ENCODE measurements at places on chromosomes 6 and 20.
A peak's percentile ranks its signal among the peaks of the same experiment; 100 is the strongest.

GRCh38 chr6:125787791-125788190 lies 3.0 kb upstream of the NCOA7 start:
- DNase-seq = no peak

GRCh38 chr20:35541118-35541782 lies 628 bp upstream of the ERGIC3 start:
- no peak for DNase-seq

GRCh38 chr6:118216751-118217150 lies 309.7 kb downstream of the SLC35F1 start:
- DNase-seq = no peak

DNA sequence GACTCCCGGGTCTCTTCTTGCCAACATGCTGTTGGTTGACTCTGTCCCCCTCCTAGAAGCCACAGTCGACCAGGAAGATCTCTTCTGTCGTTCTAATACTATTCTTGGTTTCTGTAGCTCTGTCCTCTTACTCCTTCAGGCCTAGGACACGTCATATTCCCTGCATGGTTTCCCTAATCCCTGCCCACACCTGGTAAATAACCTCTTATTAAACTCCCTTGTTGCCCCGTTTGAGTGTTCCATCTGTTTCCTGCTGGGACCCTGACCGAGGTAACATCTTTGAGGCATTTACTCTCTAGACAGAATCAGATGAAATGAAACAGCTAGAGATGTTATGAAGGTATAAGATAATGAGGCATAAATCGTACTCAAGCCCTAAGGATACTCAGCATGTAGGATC lies 68.1 kb downstream of the PLCB4 start:
- no peak for DNase-seq

- no peak for DNase-seq
Measured at GRCh38 chr6:168113226-168113625, 34.2 kb upstream of the FRMD1 start.

- DNase-seq = no peak
Measured at GRCh38 chr20:53658973-53659372, 65.3 kb upstream of the ZNF217 start.

DNA sequence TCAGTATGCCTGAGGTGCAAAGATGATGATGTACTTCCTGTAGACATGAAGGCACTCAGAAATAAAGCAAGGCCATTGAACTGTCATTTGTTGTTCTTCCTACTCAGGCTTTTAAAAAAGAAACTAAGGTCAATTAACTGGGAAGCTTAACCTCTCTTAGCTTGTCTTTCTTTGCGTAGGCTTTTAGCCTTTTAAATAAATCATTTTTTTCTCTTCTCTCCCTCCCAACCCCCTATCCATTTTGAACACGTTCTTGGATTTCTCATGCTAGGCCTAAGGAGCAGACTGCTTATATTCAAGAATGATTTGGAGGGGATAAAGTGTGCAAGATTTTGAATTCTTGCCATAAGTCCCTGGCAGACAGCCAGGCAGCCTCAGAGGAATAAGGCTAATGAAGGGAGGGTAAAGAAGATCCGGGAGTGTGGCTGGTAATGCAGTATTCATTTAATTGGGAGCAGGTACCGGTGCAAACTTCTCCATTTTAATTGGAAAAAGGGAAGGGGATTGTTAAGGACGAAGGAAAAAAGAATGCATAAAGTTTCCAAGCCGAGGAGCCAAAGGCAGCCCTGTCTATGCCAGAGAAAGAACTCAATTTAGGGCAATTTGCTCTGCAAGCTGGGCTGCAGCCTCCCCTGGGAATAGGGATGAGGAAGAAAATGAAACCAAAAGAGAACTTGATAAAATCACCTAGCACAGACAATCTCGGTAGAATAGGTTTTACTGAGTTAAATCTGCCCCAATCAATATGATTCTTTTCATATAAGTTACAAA lies 343.8 kb upstream of the MMS22L start:
- no peak for DNase-seq

- no peak for DNase-seq
Measured at GRCh38 chr6:16209539-16209938, 28.8 kb upstream of the GMPR start.

DNA sequence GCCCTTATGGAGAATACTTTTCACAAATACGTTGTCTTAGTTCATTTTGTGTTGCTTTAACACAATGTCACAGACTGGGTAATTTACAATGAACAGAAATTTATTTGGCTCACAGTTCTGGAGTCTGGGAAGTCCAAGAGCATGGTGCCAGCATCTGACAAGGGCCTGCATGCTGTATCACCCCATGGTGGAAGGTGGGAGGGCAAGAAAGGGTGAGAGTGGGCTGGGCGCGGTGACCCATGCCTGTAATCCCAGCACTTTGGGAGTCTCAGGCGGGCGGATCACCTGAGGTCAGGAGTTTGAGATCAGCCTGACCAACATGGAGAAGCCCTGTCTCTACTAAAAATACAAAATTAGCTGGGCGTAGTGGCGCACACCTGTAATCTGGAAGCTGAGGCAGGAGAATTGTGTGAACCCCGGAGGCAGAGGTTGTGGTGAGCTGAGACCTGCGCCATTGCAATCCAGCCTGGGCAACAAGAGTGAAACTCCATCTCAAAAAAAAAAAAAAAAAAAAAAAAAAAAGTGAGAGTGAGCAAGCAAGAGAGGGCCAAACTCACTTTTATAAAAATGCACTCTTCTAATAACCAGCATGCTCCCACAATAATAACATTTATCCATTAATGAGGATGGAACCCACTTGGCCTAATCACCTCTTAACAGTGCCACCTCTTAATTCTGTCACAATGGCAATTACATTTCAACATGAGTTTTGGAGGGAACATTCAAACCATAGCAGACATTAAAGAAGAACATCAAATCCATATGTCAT lies 36.1 kb downstream of the NCOA7 start:
- no peak for DNase-seq

GRCh38 chr6:33716379-33716778 lies 4.9 kb upstream of the UQCC2 start:
- DNase-seq = peak; percentile 66

DNA sequence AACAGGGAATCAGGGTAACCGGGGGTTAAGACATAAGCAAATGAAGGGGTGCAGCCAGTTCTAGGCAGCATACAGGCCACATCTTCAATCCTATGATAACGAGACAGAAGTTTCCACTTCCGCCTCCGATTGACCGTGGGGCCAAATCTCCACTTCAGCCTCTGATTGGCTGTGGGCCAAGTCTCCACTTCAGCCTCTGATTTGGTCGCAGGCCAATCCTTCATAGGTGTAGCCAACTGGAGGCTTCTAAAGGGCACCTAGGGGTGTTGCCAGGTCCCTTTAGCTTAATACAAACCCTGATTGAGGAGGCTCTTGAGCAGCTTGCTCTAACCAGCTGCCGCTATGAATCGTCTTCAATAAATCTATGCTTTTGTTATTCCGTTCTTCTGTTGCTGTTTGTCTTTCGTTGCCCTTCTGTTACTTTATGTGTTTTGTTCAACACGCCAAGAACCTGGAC lies 2.1 kb upstream of the ERGIC3 start:
- DNase-seq = no peak

GRCh38 chr20:1909097-1909496 lies 13.9 kb downstream of the SIRPA start:
- no peak for DNase-seq

GRCh38 chr6:40287296-40287850 lies 299.8 kb downstream of the LRFN2 start:
- DNase-seq = no peak

GRCh38 chr6:152976749-152977148 lies 6.1 kb downstream of the FBXO5 start:
- DNase-seq = no peak

- no peak for DNase-seq
Measured at GRCh38 chr6:38876475-38876874, 161.4 kb downstream of the DNAH8 start.

DNA sequence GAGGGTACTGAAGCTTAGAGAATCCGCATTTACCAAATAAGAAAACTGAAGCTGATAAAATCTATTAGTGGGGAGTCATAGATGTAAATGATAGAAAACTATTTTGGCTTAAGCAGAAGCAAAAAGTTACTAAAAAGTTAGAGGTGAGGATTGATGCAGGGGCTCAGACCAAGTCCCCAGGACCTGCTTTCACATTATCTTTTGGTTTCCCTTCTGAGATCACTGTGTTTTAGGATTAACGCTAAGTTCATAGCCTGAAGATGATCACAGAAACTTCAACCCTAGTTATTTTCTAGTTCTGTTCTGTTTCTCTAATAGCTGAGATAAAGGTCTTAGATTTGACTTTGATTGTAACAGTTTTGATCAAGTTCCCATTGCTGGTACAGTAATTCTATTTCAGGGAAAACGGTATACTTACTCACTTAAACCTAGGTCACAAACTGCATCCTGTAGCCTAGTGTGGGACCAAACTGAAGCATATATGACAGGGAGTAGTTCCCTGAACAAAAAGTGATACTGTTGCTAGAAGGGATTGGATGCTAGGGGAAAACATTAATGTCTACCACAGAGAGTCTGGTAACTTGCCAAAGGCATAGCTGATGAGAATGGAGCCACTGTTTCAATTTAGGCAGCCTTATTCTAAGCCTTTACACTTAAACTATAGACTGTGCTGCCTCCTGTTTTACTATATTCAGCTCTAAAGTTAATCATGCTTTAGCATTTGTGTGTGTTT lies 13.1 kb downstream of the CYB5R4 start:
- no peak for DNase-seq

DNA sequence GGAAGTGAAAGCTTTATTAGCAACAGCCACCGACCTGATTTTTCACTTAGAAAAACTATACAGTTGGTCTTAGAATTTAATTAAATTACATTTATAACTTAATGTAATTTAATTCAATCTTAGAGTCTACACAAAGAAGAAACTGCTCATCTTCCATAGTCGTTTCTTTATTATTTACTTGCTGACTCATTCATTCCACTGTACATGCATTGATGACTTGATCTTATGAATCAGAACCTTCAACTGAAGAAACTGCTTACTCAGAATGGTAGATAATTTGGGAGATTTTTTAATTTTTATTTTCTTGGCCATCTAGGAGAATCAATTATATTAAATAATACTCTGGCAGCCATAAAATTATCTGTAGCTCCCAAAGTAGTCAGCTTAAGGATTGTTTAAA lies 1021.6 kb upstream of the FLRT3 start:
- DNase-seq = no peak

DNA sequence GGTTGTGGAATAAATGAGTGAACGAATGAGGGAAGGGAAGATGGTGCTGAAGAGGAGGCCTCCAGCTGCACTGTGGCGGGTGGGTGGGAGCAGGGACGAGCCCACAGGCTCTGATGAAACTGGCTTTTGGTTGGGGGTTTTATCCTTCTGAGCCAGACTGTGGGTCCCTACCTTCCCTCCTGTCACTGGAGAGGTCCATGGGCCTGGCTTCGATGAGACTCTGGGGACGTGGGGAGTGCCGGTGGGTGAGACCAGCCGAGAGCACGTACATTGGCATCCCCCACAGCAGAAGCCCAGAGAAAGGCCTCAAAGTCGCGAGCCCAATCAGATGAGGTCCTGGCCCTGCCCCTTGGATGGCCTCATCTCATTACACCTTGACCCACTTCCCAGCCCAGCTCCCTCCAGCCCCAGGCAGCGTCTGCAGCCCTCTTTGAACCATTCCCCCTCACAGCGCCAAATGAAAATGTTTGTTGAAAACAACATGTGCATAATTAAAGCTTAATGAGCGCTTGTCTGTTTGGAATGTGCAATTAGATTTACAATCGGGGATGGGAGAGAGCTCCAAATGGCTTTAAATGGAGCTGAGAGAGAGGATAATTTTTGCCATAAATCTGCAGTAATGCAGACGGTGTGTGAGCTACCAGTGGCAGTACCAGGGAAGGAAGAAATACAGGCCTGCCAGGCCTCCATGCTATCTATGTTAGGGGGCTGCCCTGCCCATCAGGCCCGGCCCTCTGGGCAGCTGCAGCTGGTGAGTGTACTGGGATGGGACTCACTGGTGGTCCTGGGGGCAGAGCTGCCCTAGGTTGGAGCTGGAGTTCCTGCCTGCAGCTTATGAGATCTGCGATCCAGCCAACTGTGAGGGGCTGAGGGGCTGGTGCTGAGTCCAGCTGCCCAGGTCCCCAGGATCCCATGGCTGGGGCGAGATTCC lies 47.2 kb downstream of the TOX2 start:
- DNase-seq = no peak

DNA sequence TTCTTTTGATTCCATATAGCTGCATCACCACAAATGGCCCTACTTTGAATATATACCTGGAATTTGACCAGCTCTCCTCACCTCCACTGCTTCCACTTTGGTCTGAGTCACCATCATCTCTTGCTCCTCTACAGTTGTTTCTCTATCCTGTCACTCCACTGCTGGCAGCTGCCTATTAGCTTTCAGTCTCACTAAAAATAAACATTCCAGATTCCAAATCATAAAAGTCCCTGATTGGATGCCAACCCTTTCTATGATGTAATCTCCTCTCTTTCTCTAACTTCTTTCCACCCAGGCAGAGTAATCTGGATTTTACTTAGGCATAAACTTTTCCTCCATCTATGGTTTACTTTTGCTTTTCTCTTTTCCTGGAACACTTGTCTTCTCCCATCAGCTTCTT lies 49.1 kb downstream of the RFPL4B start:
- DNase-seq = peak; percentile 3

DNA sequence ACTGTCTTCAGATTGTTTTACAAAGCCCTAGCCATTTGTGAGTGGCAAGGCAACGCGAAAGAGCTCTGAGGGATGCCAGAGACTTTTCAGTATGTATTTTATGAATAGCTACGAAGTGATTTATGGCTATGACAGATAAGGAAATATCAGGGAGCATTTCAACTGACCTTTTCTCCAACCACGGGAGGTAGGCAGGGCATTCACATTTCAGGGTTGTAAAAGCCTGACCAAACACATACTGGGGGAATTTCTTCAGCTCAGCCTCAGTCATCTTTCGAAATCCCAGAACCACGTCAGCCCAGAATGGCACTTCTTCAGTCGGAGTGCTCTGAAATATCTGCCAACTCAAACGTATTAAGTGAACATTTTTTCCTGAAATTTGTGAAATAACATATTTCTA lies 10.8 kb downstream of the DDO start:
- no peak for DNase-seq

GRCh38 chr6:25866011-25866410 lies 8.0 kb downstream of the SLC17A3 start:
- DNase-seq = no peak

- DNase-seq = no peak
Measured at GRCh38 chr6:160974304-160974771, 17.2 kb upstream of the MAP3K4 start.

GRCh38 chr6:79138146-79138545 lies 60.1 kb upstream of the PHIP start:
- no peak for DNase-seq

GRCh38 chr6:148649454-148649963 lies 97.3 kb upstream of the UST start:
- DNase-seq = no peak

GRCh38 chr20:40628877-40629276 lies 60.2 kb downstream of the MAFB start:
- no peak for DNase-seq

- no peak for DNase-seq
Measured at GRCh38 chr20:10679269-10679668, 5.5 kb upstream of the JAG1 start.

- DNase-seq = no peak
Measured at GRCh38 chr6:32168807-32169591, 4.6 kb downstream of the EGFL8 start.

- no peak for DNase-seq
Measured at GRCh38 chr20:53611449-53611894, 17.8 kb upstream of the ZNF217 start.
